ENCODE measurements at places on chromosomes 11 and 22. TPM values are rescaled to one million over a fixed set of nuclear protein-coding genes. Genes with fewer than 3 reads are reported as not detected.

C11orf21 gene
- not detected for total RNA-seq

ZBED5 gene
- total RNA-seq = 53.3 TPM

RIMBP3B gene
- total RNA-seq = not detected

LRRC10B gene
- total RNA-seq = not detected

Measured in MCF 10A (cell line).